CD4-positive, CD25-positive, alpha-beta regulatory T cell (primary cell): ENCODE measurements at places on chromosomes 3 and 15. TPM values are rescaled to one million over a fixed set of nuclear protein-coding genes. Genes with fewer than 3 reads are reported as not detected.

The CLASP2 gene
- 13.3 TPM for polyA plus RNA-seq

The SMCO1 gene
- polyA plus RNA-seq: not detected

The STRA6 gene
- polyA plus RNA-seq: not detected

The GOLGA6L7 gene
- not detected for polyA plus RNA-seq

The HESX1 gene
- polyA plus RNA-seq: not detected

The FSIP1 gene
- polyA plus RNA-seq: 0.20 TPM

The UBA7 gene
- 35.1 TPM for polyA plus RNA-seq

The FANCD2 gene
- polyA plus RNA-seq: 10.4 TPM

The MYEF2 gene
- 2.7 TPM for polyA plus RNA-seq

The CKMT1B gene
- not detected for polyA plus RNA-seq

The DUOXA2 gene
- polyA plus RNA-seq: not detected

The CELSR3 gene
- 0.53 TPM for polyA plus RNA-seq

The SPTSSB gene
- 0.29 TPM for polyA plus RNA-seq

The SERINC4 gene
- 2.7 TPM for polyA plus RNA-seq

The MLF1 gene
- 5.2 TPM for polyA plus RNA-seq

The RTP1 gene
- not detected for polyA plus RNA-seq

The P2RY12 gene
- polyA plus RNA-seq: not detected

The DLL4 gene
- not detected for polyA plus RNA-seq

The AGTR1 gene
- not detected for polyA plus RNA-seq

The EOMES gene
- 0.47 TPM for polyA plus RNA-seq

The CELF6 gene
- 0.14 TPM for polyA plus RNA-seq

The SI gene
- polyA plus RNA-seq: not detected

The ABTB1 gene
- polyA plus RNA-seq: 120 TPM
